Activated T-helper 1 cell treated with anti-CD3 and anti-CD28 coated beads, Interleukin-2, amount 50 U/mL, for 16 hours (primary cell): ENCODE measurements at places on chromosomes 13 and 19.

- DNase-seq, result no peak
These were observed 25.3 kb downstream of the TPT1 start for GRCh38 chr13:45315520-45316167.

- DNase-seq, result peak; percentile 27
These were observed 4.0 kb upstream of the NKPD1 start for GRCh38 chr19:45164577-45165335.

DNA sequence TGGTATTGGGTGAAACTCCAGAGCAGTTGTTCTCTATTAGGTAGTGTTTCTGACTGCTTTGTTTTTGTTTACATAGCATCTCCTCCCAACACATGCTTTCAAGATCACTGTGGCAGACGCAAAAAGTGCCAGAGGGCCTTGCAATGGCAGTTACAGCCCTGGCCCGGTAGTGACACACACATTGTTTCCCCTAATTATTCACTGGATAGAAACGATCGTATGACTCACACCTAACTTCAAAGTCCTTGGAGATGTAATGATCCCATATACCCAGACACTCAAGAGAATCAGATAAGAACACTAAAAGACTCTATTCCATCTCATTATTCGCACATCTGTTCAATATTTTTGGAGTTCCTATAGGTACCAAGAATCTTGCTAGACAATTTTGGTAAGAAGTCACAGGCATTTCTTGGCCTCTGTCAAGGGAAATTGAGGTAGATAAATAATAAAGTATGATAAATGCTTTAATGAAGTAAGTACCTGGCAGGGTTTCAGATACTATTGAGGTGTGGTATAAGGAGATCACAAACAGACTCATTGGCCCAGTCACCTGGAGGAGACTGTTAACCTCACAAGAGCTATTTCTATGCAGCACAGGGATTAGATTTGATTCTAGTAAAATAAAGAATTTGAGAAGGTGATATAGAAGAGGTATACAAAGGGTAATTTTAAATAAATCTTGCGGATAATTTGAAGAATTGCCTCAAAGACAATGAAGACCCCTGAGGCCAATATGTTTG is 485.3 kb downstream of the SLITRK6 start:
- DNase-seq, result no peak

GRCh38 chr19:17946965-17947784 is 14.4 kb downstream of the CCDC124 start:
- DNase-seq, result no peak

GRCh38 chr13:71714802-71715375 is 152.1 kb downstream of the DACH1 start:
- DNase-seq, result no peak

- no peak for DNase-seq
These were observed 610.0 kb downstream of the EFNB2 start for GRCh38 chr13:105925496-105925895.

DNA sequence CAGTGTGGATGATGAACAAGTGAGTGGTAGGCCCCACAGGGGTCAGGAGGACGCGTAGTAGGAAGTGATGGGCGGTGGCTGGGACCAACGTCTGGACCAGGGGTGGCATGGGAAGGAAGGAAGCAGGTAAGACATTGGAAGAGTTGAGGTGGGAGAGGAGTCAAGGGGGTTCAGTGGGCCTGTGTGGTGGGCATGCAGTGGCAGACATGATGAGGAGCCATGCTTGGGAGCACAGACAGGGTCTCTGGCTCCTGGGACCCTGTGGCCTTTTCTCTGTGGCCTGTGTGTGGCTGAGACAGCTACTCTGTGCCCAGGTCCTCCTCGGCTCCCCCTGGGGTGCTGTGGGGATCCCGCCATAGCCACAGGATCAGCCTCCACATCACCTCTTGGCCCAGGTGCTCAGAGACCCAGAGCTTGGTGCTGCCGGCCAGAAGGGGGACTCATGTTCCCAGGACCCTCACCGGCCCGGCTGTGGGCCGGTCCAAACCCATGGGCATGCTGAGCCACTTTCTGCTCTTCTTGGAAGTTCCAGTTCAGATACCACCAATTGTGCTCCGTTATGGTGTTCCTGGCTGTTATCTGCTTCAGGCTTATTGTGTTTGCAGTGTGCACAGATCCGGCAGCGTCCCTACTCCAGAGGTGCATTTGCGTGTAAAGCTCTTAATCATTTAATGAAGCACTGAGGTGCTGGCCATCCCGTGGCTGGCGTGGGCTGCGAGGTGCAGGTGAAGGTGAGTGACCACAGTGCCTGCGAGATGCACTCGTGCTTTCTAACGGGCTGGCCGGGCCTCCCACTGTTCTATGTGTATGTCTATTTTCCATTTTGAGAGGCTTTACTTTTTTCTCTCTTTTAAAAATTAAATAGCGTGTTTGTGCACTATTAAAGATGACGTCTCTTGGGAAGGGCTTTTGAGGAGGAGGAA is 147.9 kb downstream of the TEX29 start:
- DNase-seq, result no peak
